ENCODE measurements at places on chromosomes 1 and 21.

- DNase-seq, result no peak
These were observed 49.9 kb downstream of the SNX27 start for GRCh38 chr1:151661751-151662150.

DNA sequence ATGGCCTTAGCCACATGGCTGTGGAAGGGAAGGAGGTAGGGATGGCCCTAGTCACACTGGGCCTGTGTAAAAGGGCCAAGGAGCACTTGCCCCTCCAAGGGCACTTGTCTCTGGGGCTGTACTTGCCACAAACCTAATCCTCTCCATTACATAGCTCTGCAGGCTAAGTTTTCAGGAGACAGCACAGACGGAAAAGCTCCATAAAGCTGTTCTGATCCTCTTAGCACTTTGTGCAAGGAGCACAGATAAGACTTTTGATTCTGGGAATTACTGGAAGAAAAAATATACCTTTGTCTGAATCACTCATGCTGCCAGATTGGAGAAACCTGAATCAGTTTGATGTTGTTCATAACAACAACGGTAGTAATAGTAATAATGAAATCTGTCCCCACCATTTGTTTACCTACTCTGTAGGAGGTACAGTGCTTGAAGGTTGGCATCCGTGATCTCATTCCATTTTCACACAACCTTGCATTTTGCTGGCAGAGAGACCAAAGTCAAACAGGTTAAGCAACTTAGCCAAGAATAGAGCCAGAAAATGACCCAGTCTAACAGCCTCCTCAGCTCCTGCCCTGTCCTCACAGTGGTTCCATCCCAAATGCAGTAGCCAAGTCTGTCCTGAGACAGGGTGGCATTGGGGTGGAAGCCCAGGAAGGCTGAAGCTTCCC, 207.1 kb downstream of the ROR1 start:
- DNase-seq, result no peak

DNA sequence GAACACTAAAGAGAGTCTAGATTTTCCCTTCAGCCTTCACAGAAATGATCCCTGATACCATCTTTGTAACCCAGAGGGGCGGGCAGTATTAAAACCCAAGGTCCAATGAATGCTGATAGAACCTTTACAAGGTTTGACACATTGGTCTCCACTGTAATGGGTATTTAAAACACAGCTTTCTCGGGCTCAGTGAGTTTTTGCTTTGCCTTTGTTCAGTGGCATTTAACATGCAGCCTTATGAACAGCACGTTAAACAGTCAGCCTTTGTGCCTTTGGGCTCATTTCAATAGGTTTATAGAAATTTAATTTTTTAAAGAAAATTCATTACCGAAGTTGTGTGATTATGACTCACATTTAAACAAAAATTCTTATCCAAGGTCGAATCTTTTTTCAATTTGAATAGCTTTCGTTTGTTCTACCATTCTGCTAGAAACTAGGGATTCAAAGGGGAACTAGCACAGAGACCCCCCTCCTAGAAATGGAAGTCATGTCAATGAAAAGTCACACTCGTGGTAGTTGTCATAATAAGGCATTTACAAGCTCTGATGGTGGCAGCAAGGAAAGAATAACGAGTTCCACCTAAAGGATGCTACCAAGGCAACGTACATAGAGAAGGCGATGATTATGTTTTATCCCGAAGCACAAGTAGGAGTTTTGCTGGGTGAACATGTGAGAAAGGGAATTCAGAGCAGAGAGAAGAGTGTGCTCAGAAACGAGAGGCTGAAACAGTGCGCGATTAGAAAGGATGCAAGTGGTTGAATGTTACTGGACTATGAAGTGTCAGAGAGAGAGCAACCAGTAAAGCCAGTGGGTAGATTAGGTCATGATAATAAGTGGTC, 66.2 kb downstream of the SGIP1 start:
- no peak for DNase-seq

GRCh38 chr1:66725885-66726665, 26.2 kb upstream of the DYNLT5 start:
- peak; percentile 51 for DNase-seq

DNA sequence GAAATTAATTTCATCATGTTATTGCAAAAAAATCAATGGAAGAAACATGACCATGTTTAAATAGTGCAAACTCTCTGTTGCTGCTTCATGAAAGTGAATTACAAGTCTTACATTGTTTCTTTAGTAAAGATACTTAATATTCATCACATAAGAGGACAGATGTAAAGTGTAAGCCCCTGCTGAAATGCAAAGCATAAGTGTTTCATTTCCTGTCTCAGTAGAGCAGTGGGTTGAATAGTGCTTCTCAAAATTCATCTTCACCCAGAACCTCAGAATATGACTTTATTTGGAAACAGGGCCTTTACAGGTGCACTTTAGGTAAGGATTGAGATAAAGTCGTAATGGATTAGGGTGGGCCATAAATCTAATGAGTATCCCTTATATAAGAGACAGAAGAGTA, 738.4 kb upstream of the RGS18 start:
- DNase-seq, result no peak

DNA sequence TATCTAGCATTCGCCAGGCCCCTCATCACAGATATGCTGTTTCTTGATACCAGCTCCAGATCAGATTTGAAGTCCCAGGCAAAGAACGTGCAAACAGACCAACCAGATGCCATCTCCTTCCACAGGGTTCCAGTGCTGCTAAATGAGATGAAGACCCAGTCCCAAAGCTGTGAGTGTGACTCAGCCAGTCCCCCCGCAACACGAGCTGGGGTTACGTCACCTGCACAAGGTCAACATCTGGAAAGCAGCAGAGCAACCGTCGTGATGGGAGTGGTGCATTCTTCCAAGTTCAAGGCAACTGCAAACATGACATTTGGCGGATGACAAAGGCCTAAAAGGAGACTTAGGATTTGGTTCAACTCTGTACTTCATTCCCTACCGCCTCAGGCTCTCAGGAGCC, 69.6 kb upstream of the TIAM1 start:
- no peak for DNase-seq

DNA sequence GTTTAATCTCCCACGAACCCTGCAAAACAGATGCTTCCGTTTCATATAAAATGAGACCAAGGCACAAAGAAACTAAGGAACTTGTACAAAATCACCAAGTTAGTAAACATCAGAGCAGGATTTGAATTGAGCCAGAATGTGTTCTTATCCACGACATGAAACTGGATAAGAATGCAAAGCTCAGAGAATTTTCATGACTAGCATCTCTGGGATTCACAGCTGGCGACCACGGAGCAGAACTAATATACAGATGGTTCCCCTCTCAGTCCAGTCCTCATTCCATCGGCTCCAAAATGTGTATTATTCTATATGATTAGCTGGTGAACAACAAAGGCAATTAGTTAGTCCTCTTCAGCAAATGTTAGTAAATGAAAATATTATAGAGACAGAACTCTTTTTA, 72.3 kb upstream of the ERG start:
- DNase-seq, result no peak

DNA sequence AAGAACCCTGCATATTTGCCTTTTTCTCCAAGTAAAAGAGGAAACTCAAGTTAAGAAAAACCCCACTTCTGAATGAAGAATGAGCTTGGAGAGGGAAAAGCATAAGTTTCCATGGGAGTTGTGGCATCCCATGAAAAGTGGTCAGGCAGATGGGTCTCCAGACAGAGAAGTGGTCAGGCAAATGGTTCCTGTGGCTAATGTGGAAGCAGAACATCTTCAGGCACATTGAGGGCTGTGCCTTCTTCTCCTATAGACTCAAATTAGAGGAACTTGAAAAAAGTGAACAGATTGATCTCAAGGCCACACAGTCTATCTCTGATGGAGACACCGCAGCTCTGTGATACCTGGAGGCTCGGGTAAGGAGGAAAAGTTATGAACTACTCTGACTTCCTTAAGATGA, 55.7 kb upstream of the KIRREL1 start:
- no peak for DNase-seq

GRCh38 chr21:25577424-25578055, 29.7 kb downstream of the MRPL39 start:
- no peak for DNase-seq

GRCh38 chr21:32131960-32132359, 146.9 kb downstream of the MIS18A start:
- peak; percentile 26 for DNase-seq

Measured in smooth muscle cell of the brain vasculature (primary cell).